Ovary (tissue), 10 donors: ENCODE measurements at places on chromosomes 4 and X. TPM values are rescaled to one million over a fixed set of nuclear protein-coding genes. Genes with fewer than 3 reads are reported as not detected.

DNA sequence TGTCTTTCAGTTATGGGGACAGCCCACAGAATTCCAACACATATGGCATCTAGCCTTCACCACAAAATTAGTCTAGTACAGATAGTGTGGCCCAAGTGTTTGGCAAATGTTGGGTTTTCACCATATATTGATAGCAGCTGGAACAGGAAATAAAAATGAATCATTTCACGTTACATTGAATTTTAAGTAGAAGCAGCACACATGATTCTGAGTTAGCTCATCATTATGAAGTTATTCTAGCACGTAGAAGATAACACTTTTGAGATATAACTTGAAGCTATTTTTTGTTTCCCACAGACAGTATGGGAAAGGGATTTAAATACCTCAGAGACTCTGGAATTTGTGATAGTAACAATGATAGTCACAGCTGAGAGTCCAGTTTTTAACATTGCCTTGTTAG lies 118.7 kb downstream of the FAT4 start:
- DNase-seq, result no peak

DNA sequence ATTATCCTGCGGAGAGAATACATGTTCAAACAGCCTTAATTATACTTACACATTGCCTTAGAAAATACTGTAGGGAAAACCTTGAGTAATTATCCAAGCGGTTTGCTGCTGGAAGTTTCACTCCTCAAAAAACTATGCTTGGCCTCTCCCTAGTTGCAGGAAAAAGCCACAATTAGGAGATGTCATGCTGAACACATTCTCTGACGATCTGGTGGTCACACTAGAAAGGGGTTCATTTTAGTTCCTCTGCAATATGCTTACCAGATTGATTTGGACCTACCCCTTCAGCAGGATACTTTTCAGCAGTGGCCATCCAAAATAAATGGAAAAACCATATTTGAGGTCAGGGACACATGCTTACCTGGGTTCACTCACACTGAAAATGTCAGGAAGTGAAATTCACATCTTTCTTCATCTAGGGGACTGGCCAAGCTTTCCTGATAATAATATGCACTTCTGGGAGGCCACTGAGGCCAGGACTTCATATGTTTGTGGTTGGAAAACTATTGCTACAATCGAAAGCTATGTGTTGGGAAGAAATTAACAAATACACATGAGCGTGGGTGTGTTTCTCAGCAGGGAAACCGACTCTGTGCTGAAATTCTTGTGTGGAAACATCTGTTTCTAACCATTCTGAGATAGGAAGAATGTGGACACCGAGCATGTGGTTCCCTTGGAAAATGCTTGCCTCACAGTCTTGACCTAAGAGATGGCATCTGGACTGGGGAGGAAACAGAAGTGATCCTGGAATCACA lies 68.8 kb downstream of the ATXN3L start:
- DNase-seq, result no peak

GRCh38 chr4:30792601-30793000 lies 72.4 kb downstream of the PCDH7 start:
- no peak for DNase-seq

GRCh38 chrX:154074199-154074598 lies 23.3 kb downstream of the MECP2 start:
- no peak for DNase-seq

GRCh38 chr4:145530662-145531061 lies 49.0 kb downstream of the SMAD1 start:
- no peak for DNase-seq

DNA sequence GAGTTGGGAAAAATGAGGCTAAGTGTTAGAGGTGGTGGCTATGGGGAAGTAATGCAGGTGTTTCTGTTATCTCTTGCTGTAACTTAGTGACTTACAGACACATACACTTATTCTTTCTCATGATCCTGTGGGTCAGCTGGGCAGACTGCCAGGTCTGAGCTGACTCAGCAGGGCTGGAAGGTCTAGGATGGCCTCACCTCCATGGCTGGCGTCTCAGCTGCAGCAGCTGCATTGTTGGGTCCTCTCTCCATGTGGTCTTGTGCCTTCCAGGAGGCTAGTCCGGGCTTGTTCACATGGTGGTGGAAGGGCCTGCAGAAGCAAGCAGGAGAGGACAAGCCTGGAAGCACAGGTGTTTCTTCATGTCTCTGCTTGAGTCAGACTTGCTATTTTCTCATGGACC lies 172.7 kb downstream of the NHS start:
- DNase-seq, result peak; percentile 56

- DNase-seq, result no peak
These were observed 1.7 kb upstream of the SLC2A9 start for GRCh38 chr4:10023050-10023419.

DNA sequence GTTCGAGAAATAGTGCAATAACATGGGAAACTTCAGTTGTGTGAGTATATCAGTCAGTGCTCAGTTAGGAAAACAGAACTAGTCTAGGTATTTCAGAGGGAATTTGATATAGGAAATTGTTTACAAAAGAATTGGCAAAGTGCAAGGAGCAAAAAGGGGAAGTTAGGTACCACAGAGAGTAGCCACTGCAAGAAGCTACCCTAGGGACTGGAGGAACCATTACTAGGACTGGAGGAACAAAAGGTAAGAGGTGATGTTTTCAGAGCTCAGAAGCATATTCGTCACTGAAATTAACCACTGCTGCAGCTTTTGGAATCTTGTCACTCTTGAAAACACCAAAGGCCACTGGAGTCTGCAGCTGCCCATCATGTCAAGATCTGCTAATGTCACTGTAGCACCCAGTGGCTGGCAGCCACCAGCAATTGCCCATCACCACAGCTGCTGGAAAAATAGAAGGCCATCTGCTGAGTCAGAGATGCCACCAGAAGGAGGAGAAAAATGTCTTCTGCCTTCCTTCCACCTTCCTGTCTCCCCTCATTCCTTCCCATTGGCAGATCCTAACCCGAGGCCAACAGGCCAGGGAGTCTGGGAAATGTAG lies 160.6 kb upstream of the RPS6KA3 start:
- DNase-seq, result no peak

DNA sequence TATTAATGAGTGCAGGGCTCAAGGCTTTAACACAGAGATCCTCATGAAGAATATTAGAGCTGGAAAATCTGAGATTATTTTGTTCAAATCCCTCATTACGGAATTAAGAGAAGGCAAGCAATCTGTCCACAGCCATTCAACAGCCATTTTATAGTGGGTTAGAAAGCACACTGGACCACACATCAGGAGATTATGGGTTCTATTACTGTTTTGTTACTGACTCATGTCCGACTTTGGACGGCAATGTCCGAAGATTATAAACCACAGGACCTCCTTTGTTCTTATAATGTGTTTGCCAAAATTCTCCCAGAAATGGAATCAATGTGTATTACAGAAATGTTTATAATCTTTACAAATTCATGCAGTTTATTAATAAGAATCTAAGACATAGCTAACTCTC lies 8.1 kb downstream of the LAMTOR3 start:
- DNase-seq, result no peak

DNA sequence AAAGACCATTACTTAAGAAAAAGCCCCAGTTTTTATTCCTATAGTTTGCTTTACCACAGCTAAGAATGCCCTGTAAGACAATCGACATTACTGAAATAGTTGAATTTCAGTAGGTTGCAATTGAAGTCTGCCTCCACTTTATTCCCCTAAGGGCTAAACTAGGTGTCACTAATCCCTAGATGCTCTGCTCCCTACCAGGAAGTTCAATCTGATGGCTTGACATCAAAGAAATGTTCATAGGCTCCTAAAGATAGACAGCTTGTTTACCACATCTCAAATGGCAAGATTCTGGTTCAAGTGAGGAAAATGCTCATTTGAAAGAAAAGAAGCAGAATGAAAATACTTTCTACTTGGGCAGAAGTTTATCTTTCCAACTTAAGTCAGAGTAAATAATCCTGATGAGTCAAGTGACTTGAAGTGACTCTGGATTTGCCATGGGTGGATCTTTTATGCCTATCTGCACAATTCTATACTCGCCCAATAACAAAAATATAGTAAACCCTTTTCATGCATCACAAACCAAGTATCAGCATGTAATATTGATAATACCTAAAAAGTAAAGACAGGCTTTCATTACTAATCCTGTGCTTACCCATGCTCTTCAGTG lies 117.2 kb downstream of the SH3RF1 start:
- DNase-seq, result no peak

GRCh38 chr4:48985976-48986653 lies at the start of gene CWH43:
CWH43 (plus strand) TSS chr4:48986275; CDS start chr4:48986430, 155 bp downstream.
- DNase-seq, result no peak

- no peak for DNase-seq
These were observed 35.5 kb downstream of the NOP14 start for GRCh38 chr4:2927696-2928075.

DNA sequence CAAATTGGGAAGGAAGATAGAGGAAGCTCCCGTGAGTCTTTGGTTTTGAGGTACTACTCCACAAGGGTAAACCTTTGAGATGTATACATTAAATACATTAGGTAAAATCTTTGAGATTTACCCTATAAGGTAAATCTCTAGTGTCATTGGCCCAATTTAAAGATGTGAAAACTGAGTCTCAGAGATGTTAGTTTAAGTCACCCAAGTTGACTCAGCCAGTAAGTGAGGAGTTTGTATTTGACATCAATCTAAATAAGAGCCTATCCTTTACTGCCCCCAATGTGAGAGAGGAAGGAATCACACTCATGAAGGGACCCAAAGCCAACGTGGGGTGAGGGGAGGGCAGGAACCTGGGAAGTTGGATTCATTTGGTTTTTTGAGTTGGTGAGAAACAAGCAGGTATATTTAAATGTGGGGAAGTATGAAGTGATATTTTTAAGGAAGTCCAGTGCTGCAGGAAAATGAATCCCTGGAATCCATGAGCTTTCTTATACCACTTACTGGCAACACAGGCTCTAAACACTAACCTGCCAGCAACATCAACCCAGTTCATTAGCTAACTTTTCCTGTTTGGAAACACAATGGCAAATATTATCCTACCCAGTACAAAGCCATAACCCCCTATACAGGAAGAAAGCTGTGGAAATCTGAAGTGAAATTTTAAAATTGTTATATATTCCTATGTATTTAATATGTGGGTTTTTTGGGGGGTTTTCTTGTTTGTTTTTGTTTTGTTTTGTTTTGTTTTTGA lies 55.3 kb downstream of the PALLD start:
- no peak for DNase-seq

- no peak for DNase-seq
These were observed 107.1 kb downstream of the GPAT3 start for GRCh38 chr4:83643036-83643435.

DNA sequence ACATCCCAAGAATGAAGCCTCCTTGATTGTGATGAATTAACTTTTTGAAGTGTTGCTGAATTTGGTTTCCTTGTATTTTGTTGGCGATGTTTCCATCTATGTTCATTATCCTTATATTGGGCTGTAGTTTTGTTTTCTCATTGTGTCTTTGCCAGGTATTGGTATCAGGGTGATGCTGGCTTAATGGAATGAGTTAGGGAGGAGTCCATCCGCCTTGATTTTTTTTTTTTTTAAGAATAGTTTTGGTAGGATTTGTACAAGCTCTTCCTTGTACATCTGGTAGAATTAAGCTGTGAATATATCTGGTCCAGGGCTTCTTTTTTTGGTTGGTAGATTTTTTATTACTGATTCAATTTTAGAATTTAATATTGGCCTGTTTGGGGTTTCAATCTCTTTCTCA lies 166.1 kb upstream of the WDFY3 start:
- DNase-seq, result no peak

DNA sequence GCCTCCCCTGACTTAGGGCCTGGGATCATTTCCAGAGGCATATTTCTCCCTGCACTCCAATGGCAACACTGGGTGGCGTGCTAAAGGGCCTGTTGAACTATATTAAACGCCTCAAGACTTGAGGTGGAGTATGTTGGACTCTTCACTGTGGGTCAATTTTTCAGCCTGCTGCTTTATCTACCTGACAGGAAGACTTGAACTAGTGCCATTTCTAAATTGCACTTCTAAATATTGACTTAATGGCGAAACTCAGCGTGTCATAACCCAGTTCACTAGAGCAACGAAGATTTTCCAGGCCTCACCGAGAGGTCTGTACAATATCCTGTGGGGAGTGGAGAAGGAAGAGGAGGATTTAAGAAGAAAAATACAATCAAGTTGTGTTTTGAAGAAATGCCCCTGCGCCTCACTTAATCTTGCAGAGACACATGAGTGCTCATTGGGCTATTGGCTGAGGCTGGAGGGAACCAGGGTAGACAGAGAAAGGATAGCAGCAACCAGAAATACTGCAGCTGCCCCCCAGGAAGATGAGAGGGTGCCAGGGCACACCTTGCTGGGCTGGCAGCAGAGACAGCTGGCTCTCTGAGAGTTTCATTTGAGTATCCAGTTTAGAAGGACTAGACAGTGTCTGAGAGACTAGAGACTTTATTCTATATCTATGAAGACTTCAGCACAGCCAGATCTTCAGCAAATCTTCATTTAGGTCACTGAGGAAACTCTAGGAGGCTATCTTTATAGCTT lies 67.4 kb downstream of the ENPP6 start:
- DNase-seq, result no peak

- DNase-seq, result no peak
These were observed 67.4 kb downstream of the EDNRA start for GRCh38 chr4:147548256-147548655.

GRCh38 chr4:163726641-163727040 lies 232.2 kb downstream of the TMA16 start:
- DNase-seq, result no peak

DNA sequence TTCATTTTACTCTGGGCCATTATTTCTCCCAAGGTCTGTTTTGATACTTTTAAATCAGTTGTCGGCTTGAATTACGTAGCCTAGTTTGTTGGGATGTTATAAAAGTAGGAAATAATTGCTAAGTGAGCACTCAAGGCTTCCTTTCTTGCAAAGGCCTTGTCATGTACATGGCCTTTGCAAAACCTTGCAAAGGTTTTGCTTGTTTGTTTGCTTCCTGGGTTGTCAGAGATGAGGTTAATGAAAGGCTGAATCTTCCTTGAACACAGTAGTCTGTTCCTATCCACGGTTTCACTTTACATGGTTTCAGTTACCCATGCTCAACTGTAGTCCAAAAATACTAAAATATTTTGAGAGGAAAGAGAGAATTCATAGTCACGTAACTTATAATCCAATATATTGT lies 113.5 kb downstream of the NAA11 start:
- no peak for DNase-seq

- DNase-seq, result no peak
These were observed 19.9 kb upstream of the CPLX1 start for GRCh38 chr4:845836-846251.

The ZNF185 gene
- 3.5 TPM for total RNA-seq

The AWAT2 gene
- total RNA-seq, result not detected

The TMPRSS11F gene
- total RNA-seq, result not detected

The ERVMER34-1 gene
- total RNA-seq, result 1.9 TPM

The ELOVL6 gene
- 5.7 TPM for total RNA-seq

The TSPAN7 gene
- 11.6 TPM for total RNA-seq

The PASD1 gene
- total RNA-seq, result not detected

The ARMCX1 gene
- 58.2 TPM for total RNA-seq

The PJA1 gene
- total RNA-seq, result 18.7 TPM

The MUC7 gene
- not detected for total RNA-seq

The TBCK gene
- 41.3 TPM for total RNA-seq
